ENCODE measurements at places on chromosomes 4 and X. TPM values are rescaled to one million over a fixed set of nuclear protein-coding genes. Genes with fewer than 3 reads are reported as not detected.

PAGE2 gene
- total RNA-seq: not detected

CYSLTR1 gene
- total RNA-seq: 1.5 TPM

ASB12 gene
- total RNA-seq: not detected

TRO gene
- total RNA-seq: 3.0 TPM

LETM1 gene
- 129 TPM for total RNA-seq

EDNRA gene
- total RNA-seq: not detected

PRDM5 gene
- total RNA-seq: 0.50 TPM

EPGN gene
- 2.6 TPM for total RNA-seq

HSFX4 gene
- not detected for total RNA-seq

Measured in natural killer cell treated with Interleukin-12 subunit alpha and Interleukin-12 subunit beta and Interleukin-15 and Interleukin-18, amount 100 ng/mL, for 72 hours (primary cell).